ENCODE measurements at places on chromosomes 5 and 9. TPM values are rescaled to one million over a fixed set of nuclear protein-coding genes. Genes with fewer than 3 reads are reported as not detected.

SLC6A7 gene
- not detected for total RNA-seq

FREM1 gene
- not detected for total RNA-seq

COL5A1 gene
- total RNA-seq = not detected

PCDHGA7 gene
- 0.05 TPM for total RNA-seq

DNAJB5 gene
- 10.6 TPM for total RNA-seq

CEP120 gene
- total RNA-seq = 31.6 TPM

TAS2R1 gene
- not detected for total RNA-seq

FCN2 gene
- total RNA-seq = not detected

CENPK gene
- total RNA-seq = 88.8 TPM

RLN2 gene
- 0.30 TPM for total RNA-seq

KCNN2 gene
- total RNA-seq = not detected

DIRAS2 gene
- total RNA-seq = not detected

SPINK7 gene
- not detected for total RNA-seq

DNM1 gene
- 1.5 TPM for total RNA-seq

FBXW2 gene
- total RNA-seq = 87.9 TPM

EMB gene
- 56.3 TPM for total RNA-seq

CCNI2 gene
- total RNA-seq = 42.7 TPM

COL27A1 gene
- total RNA-seq = 9.7 TPM

GPX8 gene
- total RNA-seq = not detected

SCGB3A1 gene
- total RNA-seq = not detected

PFN3 gene
- total RNA-seq = not detected

CCDC180 gene
- 1.9 TPM for total RNA-seq

TMEM215 gene
- not detected for total RNA-seq

NUTM2F gene
- not detected for total RNA-seq

OMD gene
- not detected for total RNA-seq

ROPN1L gene
- not detected for total RNA-seq

RNF208 gene
- 15.2 TPM for total RNA-seq

ENC1 gene
- 1.2 TPM for total RNA-seq

PCDHA11 gene
- total RNA-seq = not detected
